ENCODE measurements at places on chromosomes 5 and 9. TPM values are rescaled to one million over a fixed set of nuclear protein-coding genes. Genes with fewer than 3 reads are reported as not detected.

The GABRA6 gene
- total RNA-seq = not detected

GRCh38 chr5:23026252-23027170 lies 173.4 kb upstream of the CDH12 start:
- no peak for DNase-seq

DNA sequence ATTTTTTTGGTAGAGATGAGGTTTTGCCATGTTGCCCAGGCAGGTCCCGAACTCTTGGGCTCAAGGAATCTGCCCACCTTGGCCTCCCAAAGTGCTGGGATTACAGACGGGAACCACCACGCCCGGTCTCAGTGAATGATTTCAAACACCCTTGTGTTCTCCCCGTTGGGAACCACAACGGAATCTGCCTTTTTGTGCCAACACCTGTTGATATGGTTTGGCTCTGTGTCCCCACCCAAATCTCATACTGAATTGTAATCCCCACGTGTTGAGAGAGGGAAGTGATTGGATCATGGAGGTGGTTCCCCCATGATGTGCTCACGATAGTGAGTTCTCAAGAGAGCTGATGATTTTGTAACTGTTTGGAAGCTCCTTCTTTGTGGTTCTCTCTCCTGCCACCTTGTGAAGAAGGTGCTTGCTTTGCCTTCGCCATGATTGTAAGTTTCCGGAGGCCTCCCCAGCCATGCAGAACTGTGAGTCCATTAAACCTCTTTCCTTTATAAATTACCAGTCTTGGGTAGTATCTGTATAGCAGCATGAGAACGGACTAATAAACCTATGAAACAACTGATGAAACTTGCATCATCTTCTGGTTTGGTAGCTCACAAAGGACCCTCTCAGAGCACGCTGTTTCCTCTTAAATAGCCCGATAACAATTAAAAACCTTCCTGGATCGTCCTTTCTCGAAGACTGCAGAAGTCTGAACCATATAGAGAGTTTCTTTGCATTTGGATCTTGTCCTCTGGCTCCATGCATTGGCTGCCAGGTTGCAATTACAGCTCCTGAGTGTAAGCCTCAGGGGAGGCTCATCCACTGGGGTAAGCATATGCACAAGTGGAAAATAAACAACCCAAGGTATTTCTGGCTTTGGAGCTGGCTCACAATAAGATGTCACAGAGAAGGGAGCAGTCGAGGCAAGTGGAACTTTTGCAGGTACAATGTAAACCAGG lies 91.5 kb downstream of the SPRY4 start:
- no peak for DNase-seq

- DNase-seq = no peak
These were observed 34.9 kb downstream of the MTMR12 start for GRCh38 chr5:32277798-32278197.

DNA sequence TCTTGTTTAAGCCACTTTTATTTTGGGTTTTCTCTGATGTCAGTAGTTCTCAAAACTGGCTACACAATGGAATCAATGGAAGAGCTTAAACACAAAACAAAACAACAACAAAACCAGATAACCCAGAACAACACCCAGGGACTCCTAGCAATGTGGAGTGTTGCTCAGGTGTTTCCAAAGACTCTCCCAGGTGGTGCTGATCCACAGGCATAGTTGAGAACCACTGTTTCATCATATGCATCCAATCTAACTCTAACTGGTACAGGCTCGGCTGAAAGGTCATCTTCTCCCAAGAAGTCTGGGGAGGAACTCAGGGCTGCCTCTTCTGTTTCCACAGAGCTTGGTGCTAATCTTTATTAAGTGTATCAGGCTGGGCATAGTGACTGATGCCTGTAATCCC lies 5.4 kb upstream of the ALDH1B1 start:
- no peak for DNase-seq

The MYMK gene
- total RNA-seq = not detected

- no peak for DNase-seq
These were observed 12.8 kb downstream of the NKD2 start for GRCh38 chr5:1021136-1021968.

- DNase-seq = no peak
These were observed 118.7 kb upstream of the TAF11L2 start for GRCh38 chr5:17379100-17379951.

GRCh38 chr5:80249901-80250300 lies 5.9 kb downstream of the SERINC5 start:
- no peak for DNase-seq
